Fibroblast of skin of right quadriceps (primary cell): ENCODE measurements at places on chromosomes 11 and 22.

- peak; percentile 44 for DNase-seq
Measured at GRCh38 chr22:27752771-27753170, 48.8 kb downstream of the MN1 start.

DNA sequence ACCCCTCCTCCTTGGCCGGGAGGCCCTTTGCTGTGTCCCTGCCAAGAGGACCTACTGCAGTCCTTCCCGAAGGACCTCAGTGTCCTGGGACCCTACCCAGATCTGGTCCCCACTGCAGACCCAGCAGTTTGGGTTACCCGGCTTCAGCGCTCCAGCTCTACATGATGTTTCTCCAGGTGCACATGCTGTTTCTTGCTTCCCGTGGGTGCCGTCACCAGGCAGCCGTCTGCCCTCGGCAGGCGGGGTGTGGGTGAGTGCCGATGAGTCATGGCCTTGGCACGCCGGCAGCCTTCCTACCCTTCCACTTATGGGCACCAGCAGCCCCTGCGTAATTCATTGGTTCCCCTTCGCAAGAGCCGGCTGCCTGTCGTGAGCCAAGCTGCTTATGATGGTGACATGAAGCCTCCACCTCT, 101.8 kb downstream of the BCR start:
- DNase-seq = peak; percentile 13

DNA sequence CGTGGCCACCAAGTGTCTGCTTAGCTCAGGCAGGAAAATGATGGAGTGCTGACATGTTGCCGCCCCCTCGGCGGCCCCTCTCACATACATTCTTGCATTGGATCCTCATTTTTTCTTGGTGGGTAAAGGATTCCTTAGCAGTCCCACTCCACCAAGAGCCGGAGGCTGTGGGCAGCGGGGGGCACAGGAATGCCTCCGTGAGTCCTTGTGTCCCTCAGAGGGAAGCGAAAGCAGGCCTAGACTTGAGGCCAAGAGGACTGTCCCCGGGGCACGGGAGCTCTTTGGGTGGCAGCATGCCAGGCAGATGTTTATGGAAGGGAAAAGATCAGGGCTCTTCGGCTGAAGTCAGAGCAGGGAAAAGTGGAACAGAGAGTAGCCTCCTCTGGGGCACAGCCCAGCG, 21.6 kb downstream of the LRFN4 start:
- no peak for DNase-seq

- DNase-seq = no peak
Measured at GRCh38 chr22:45150139-45150538, 13.6 kb upstream of the NUP50 start.
